ENCODE measurements at places on chromosomes 12 and 14. TPM values are rescaled to one million over a fixed set of nuclear protein-coding genes. Genes with fewer than 3 reads are reported as not detected.
A peak's percentile ranks its signal among the peaks of the same experiment; 100 is the strongest.

DNA sequence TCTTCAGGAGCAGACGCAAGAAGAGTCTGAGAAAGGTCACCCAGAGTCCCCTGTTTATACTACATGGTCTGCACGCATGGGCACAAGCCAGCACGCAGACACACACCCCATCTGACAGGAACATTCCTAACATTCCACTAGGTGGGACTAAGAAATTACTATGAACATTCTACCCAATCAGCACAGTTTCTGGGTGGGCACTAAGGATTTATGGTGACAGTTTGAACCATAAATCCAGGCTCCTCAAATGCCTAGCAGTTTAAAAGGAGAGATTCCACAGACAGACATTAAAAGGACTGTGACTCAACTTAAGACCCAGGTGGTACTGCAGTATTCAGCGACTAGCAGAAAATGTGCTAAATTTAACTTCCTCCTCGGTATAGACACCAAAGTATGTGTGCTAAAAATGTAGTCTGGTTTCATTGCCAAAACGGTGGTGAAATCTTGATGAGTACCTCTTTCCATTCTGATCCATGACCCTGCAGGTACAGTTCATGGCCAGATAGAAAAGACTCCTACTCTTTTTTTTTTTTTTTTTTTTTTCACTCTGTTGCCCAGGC lies 16.2 kb downstream of the ABHD4 start:
- H3K36me3 ChIP-seq, result no peaks in the 10 kb centered on the region
- no peak for DNase-seq
- H3K4me3 ChIP-seq, result no peak overlapping the region
- no peaks in the 10 kb centered on the region for H3K27me3 ChIP-seq

DNA sequence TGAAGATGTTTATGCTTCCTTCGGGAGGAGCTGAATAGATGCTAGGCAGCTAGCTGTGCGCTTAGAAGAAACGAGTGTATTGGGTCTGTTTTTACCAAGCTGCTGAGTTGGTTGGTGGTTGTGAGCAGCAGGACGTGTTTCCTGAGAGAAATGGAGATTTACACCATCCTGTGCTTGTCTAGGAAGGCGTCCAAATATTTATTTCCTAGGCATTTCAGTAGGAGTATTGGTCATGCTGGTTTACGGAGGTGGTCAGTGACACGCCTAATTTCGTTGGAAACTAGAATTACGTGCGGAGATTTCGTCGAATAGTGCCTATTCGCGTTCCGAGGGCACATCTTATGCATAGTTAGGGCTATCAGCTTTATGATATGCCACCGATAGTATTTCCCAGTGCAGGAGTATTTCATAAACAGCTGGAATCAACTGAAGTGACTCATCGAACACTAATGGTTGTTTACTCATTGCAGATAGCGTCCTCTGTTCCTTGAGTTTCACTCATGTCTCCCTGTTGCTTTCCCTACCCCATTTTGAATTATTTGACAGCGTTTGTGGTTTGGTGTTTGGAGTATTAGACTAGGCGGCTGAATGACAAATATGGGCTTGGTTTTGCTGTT lies 780 bp downstream of the TBC1D15 start:
- peak overlapping the region; percentile 95 for H3K27ac ChIP-seq
- no peaks in the 10 kb centered on the region for H3K27me3 ChIP-seq

GRCh38 chr12:112199136-112199535 lies 73.8 kb downstream of the TRAFD1 start:
- H3K36me3 ChIP-seq, result no peaks in the 10 kb centered on the region
- H3K4me1 ChIP-seq, result no peaks in the 10 kb centered on the region
- no peaks in the 10 kb centered on the region for H3K27me3 ChIP-seq
- DNase-seq, result no peak
- H3K27ac ChIP-seq, result no peak overlapping the region
- no peak overlapping the region for H3K4me3 ChIP-seq

The SLC7A7 gene
- 67.6 TPM for total RNA-seq

DNA sequence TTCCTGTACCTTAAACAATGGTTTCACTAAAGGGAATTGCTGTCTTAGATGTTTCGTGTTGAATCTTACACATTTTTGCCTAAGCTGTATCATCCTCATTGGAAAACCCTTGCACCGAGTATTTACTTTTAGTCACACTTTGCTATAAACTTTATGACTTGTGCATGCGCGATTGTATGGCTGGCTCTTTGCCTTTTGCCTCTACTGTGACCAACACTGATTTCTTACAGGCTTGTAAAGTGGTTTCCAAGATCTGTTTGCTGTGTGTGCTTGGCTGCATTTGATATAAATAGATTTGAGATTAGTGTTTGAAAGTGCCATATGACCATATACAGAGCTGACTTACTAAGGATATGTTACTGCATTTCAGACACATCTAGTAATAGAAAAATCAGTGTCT lies 40.5 kb downstream of the RASSF3 start:
- no peak for DNase-seq
- H3K4me3 ChIP-seq, result no peak overlapping the region
- H3K36me3 ChIP-seq, result no peaks in the 10 kb centered on the region
- H3K27ac ChIP-seq, result no peak overlapping the region

DNA sequence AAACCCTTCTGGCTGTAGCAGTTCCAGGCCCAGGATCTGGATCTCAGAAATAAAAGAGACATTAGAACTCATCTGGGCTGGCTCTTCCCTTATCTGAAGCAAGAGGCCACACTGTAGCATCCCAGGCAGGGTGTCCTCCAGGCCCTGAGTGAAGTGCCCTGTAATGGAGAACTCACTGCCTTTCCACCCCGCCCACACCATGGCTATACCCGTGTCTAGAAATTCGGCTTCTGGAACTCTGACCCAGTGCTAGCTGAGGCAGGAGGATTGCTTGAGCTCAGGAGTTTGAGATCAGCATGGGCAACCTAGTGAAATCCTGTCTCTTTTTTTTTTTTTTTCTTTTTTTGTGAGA lies 23.5 kb upstream of the PLEKHG3 start:
- H3K27ac ChIP-seq, result no peak overlapping the region
- no peaks in the 10 kb centered on the region for H3K27me3 ChIP-seq
- H3K36me3 ChIP-seq, result no peaks in the 10 kb centered on the region
- no peak overlapping the region for H3K4me3 ChIP-seq

DNA sequence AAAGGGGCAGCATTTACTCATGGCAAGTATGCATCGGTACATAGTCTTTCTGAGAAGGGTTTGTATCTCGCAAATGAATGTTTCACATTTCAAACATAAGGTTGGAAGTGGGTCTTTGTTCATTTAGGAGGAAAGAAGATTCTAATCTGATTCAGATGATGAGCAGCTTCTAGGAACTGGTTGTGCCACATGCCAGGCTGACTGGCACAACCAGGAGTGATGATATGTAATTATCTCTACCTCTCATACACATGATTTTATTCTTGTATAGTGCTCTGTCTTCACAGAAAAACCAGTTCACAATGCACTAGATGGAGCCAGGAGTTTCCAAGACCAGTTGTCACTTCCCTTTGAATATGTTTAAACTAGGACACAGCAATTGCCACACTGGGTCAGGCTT lies 13.7 kb upstream of the BEST3 start:
- H3K4me3 ChIP-seq, result no peak overlapping the region
- no peak for DNase-seq
- no peak overlapping the region for H3K27ac ChIP-seq
- H3K36me3 ChIP-seq, result no peaks in the 10 kb centered on the region
- H3K27me3 ChIP-seq, result no peaks in the 10 kb centered on the region

The DAO gene
- total RNA-seq, result not detected

DNA sequence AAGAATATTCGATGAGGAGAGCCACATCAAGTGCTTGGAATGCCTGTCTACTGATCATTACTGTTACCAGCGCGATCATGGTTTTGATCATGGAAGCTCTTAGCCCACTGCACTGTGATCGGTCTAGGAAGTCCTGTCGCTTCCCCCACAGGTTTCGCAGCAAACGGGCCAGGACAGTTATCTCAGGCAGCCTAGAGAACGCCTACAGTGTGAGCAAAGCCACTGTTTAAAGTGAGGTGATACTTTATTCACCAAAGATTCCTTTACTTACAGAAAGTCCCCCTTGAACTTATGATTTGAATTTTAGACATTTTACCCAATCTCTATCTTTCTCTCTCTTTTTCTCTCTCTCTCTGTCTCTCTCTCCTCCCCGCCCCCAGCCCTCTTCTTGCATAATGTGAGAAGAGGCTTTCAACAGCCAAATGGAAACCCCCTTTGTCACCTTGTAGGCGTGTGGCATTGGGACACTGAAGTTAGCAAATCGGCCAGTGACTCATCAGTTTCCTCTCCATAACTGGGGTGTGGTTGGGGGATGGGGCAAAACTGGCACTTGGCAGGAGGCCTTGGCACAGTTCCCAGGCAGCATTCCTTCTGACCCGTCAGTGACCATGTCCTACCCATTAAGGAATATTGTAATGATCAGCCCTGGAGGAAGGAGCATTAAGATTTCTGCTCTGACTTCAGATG lies 214.8 kb downstream of the CHST11 start:
- no peaks in the 10 kb centered on the region for H3K36me3 ChIP-seq
- H3K27me3 ChIP-seq, result no peaks in the 10 kb centered on the region
- no peak overlapping the region for H3K4me3 ChIP-seq
- H3K4me1 ChIP-seq, result peaks cover 48% of the 10 kb centered on the region
- H3K27ac ChIP-seq, result peak overlapping the region; percentile 79

The KLRB1 gene
- 2.3 TPM for total RNA-seq

GRCh38 chr14:105466531-105467248 lies 7.9 kb upstream of the CRIP2 start:
- no peak overlapping the region for H3K27ac ChIP-seq
- DNase-seq, result no peak
- H3K4me1 ChIP-seq, result peaks cover 25% of the 10 kb centered on the region
- H3K36me3 ChIP-seq, result peaks cover 92% of the 10 kb centered on the region
- H3K4me3 ChIP-seq, result no peak overlapping the region
- H3K27me3 ChIP-seq, result no peaks in the 10 kb centered on the region

GRCh38 chr14:24883576-24883975 lies 166.4 kb downstream of the STXBP6 start:
- H3K4me1 ChIP-seq, result no peaks in the 10 kb centered on the region
- DNase-seq, result no peak
- no peaks in the 10 kb centered on the region for H3K36me3 ChIP-seq
- H3K27me3 ChIP-seq, result no peaks in the 10 kb centered on the region
